IPS-NIHi11 (cell line): ENCODE measurements at places on chromosomes 16 and 17.

GRCh38 chr17:71803656-71804284 is 317.1 kb upstream of the SOX9 start:
- no peak for DNase-seq

GRCh38 chr17:74210191-74211140 is 2.9 kb upstream of the TTYH2 start:
- DNase-seq: peak; percentile 80

DNA sequence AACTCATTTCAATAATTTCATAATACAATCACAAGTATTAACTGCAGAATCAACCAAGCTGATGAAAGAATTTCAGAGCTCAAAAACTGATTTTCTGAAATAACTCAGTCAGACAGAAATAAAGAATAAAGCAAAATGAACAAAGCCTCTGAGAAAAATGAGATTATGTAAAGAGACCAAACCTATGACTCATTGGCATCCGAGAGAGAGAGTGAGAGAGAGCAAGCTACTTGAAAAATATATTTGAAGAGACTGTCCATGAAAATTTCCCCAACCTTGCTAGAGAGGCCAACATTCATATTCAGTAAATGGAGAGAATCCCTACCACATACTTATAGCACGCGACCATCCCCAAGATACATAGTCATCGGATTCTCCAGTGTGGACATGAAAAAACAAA is 1376.4 kb downstream of the CDH11 start:
- DNase-seq: no peak

DNA sequence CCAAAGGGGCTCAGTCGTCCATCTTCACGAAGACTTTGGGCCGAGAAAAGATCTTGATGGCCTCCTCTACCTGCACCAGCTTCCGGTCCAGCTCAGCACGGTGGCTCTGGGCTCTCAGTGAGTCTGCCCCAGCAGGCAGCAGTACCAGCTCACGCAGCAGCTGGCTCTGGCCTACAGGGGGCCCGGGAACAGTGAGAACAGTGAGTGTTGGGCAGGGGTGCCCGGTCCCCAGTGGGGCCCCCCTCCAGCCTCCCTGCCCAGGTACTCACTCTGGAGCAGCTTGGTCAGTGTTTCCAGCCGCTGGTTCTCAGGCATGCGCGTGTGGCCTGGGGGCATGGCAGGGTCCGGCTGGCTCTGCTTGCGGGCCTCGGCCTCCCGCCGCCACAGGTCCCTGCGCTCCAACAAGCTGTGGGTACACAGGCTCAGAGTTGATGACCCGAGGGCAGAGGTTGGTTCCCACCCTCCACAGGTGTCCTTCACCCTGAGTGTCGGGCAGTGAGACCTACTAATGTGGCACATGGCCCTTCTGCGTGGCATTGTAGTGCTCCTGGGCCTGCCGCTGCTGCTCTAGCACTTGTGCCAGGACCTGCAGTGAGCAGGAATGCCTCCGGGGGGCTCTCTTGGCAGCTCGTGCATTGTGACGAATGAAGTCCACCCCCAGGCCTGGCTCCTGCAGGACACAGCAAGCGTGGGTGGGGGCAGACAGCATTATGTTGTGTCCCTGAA is 2.6 kb downstream of the PARD6A start:
- DNase-seq: no peak

DNA sequence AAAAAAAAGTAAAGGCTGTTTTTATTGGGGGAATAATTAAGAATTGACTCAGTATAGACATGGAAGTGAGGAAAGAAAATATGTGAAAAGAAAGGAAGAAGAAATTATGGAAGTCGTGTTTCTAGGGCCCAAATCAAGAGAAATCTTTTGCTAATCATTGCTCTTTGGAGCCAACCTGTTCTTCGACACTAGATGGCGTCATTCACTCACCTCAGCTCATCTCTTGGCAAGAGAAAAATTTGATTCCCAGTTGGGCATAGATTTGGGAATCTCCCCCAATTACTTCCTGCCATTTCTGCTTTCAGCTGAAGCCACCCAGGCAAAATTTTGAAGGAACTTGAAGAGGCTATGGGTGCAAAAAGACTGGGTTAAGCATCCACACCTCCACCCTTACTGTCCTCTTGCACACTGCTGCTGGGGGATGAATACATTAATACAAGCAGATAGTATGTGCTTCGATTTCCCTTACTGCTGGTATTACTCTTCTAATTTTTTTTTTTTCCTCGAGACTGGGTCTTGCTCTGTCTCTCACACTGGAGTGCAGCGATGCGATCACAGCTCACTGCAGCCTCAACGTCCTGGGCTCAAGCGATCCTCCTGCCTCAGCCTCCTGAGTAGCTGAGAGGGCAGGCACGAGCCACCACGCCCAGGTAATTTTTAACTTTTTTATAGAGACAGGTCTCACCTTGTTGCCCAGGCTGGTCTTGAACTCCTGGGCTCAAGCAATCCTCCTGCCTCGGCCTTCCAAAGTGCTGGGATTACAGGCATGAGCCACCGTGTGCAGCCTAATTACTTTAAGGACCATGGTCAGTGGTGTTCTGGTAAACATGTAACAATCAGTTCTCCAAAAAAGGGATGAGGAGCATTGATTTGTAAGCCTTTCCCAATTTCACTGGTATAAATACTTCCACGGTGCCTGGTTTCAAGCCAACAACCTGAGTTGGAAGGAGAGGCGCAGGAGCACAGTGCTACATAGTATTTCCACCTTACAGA is 13.5 kb downstream of the PSMD7 start:
- peak; percentile 59 for DNase-seq

DNA sequence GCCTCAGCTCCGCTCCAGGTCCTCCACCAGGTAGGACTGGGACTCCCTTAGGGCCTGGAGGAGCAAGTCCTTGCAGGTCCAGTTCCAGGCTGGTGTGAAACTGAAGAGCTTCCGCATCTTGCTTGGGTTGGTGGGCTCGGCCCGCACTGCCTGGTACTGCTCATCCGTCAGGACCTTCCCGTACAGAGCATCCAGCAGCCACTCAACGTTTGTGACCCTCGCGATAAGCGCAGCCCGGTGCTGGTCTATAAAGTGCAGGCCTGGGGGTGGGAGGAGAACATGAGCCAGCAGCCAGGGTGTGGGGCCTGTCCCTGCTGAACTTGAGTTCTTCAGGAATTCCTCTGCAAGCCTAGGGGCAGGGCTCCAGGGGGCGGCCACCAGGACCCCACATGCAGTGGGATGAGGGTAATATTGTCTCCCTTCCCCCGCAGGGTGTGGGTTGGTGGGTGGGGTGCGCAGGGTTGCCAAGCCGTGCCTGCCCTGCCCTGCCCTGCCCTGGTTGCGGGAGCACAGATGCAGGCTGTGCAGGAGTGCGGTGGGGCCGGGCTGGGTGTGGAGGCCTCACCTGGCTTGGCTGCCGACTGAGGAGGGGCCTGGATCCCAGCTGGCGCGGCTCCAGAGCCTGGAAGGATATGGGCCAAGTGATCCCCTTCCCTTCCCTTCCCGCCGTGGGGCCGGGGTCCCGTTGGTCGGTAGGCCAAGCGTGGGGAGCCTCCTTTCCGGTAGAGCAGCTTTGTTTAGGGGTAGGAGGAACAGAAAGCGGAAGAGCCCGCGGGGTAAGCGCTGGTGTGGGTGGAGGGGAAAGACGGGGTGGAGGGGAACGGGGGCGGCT is 762 bp downstream of the PYCARD start:
- peak; percentile 57 for DNase-seq

DNA sequence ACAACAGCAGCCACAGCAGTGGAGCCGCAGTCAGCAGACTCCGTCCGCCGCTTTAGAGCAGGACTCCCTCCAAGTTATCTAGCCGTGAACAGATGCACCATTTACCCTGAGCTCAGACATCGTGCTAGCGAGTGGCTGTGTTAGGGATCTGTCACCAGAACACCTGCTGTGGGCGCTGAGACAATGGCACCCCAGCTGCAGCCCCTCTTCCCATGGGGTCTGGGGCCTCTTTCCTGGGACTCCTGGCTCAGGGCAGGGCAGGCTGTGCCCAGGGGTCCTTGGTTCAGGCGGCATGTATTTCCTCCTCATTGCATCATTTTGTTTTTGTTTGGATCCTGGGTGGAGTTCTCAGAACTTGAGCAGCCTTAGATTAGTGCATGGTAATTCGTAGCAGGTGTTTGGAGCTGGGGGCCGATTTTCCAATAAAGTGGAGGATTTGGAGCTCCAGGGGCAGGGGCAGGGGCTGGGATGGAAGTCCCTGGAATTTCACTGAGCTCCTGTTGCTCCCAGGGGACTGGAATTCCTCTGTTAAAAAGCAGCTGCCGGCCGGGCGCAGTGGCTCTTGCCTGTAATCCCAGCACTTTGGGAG is 23.4 kb downstream of the NMRAL1 start:
- no peak for DNase-seq

- DNase-seq: no peak
Measured at GRCh38 chr16:50166511-50167500, 13.7 kb downstream of the TENT4B start.

GRCh38 chr16:8257561-8257960 is 332.8 kb downstream of the TMEM114 start:
- no peak for DNase-seq
